ENCODE measurements at places on chromosomes 4 and X.
A peak's percentile ranks its signal among the peaks of the same experiment; 100 is the strongest.

DNA sequence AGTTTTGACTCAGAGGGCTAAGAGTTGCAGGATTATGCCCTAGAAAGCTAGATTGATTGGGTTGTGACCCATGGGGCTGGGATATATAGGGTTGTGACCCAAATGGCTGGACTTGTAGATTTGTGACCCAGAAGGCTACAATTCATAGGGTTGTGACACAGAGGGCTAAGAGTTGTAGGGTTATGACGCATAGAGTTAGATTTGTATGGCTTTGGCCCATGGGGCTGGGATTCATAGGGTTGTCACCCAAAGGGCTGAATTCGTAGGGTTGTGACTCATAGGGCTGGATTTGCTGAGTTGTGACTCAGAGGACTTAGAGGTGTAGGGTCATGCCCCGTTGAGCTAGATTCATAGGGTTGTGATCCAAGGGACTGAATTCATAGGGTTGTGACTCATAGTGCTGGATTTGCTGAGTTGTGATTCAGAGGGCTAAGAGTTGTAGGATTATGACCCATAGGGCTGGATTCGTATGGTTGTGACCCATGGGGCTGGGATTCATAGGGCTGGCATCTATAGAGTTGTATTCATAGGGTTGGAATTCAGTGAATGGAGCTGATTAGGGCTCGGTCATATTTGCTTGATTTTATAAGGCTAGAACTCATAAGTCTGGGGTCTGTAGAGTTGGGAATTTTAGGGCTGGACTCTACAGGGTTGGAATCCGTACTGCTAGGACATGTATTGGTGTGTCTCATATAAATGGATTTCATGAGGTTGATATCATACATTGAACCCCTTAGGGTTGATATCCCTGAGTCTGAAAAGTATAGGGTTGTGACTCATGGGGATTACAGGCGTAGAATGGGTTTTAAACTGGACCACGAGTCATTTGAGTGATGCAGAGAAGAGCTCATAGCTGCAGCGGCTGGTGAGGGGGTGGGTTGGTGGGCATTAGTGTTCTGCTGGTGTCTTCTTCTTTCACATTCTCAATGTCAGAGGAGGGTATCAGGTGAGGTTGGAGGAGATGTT is 125.7 kb downstream of the CRLF2 start:
- no peak for DNase-seq

DNA sequence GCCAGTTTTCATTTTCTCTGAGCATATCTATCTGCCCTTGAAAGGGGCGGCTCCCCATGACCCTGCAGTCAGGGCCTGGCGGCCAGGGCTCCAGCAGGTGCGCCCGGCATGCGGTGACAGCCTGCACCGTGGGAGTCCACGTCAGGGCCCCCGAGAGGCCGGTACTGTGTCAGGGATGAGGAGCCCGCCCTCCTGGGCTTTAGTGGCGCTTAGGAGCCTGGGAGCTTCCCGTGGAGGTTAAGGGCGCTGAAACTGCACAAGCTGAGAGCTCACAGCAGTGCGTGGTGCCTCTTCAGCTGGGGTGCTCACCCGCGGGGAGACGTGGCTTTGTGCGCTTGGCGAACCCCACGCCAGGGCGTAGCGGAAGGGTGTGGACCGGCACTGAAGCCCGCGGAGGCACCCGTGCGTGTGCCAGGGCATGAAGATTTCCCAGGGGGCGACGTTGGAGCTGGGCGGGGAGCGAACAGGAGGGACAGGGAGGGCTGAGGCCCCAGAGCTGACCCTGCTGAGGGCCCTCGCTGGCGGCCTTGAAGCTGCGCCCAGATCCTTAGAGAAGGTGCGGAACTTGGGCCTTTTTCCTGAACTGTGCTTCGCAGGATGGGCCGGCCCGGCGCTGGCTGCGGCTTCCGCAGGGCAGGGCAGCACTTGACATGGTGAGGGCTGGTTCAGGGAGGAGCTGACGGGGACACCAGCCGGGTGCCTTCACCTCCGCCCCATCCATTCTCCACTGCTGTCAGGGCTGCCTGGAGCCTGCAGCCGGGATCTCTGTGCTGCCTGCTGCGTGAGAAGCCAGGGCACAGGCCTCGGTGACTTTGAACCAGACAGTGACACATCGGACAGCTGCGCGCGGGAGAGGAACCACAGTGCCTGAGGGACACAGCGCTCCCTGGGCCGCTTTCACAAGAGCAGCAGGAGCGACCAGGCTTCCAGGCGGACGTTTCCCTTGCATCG is 32.9 kb downstream of the HTT-AS start:
- DNase-seq: peak; percentile 61

- DNase-seq: peak; percentile 59
These were observed 26.5 kb downstream of the HCCS start for GRCh38 chrX:11137543-11138139.

GRCh38 chrX:94977986-94978385 is 1304.0 kb downstream of the FAM133A start:
- no peak for DNase-seq

GRCh38 chr4:42453612-42454011 is 56.3 kb downstream of the SHISA3 start:
- no peak for DNase-seq

DNA sequence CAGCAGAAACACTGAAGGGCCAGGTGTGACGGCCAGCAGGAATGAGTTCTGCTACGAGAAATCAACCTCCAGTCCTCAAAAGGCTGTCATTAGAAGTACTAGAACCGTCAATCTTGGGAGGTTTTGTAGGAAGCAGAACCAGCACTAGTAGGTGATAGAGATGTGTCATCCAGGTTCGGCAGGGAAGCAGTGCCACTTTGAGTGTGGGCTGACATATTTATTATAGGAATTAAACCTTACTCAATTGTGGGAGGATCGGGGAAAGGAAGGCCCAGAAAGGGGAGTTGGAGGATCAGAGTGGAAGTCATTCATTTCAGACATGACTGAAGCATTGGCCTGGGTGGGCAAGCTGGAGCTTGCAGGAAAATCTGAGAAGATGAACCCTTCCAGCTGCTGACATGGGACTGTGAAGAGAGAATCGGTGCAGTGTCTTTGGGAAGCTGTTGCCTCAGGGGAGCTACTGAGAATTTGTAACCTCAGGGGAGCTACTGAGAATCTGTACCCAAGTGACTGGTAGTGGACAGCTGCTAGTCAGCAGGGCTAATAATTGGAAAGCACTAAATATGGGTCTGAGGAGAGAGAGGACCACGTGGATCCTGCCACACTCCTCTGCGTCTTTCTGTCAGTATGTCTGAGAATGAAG is 177.4 kb downstream of the SPRY1 start:
- no peak for DNase-seq

- DNase-seq: no peak
These were observed 253.7 kb downstream of the GRXCR1 start for GRCh38 chr4:43146198-43146597.

GRCh38 chr4:168654104-168654847 is 157.4 kb downstream of the PALLD start:
- DNase-seq: no peak

GRCh38 chr4:167883266-167883665 is 209.1 kb upstream of the ANXA10 start:
- no peak for DNase-seq

DNA sequence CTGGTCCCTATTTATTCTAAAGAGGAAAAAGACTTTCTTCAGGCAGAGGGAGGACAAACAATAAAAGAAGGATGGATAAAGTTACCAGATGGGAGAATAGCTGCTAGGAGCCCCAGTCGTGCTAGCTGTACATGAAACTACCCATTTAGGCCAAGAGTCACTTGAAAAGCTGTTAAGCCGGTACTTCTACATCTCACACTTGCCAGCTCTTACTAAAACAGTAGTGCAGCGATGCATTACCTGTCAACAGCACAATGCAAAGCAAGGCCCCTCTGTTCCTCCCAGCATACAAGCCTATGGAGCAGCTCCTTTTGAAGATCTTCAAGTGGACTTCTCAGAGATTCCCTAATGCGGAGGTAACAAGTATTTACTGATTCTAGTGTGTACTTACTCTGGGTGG is 1138.8 kb downstream of the ARAP2 start:
- no peak for DNase-seq

GRCh38 chr4:130008461-130008860 is 912.5 kb downstream of the C4orf33 start:
- DNase-seq: no peak

GRCh38 chr4:57865264-57865663 is 755.1 kb upstream of the IGFBP7 start:
- DNase-seq: no peak

GRCh38 chr4:144685911-144686310 is 40.0 kb downstream of the HHIP start:
- no peak for DNase-seq

- no peak for DNase-seq
These were observed 161.0 kb downstream of the SHOX start for GRCh38 chrX:791479-792034.

DNA sequence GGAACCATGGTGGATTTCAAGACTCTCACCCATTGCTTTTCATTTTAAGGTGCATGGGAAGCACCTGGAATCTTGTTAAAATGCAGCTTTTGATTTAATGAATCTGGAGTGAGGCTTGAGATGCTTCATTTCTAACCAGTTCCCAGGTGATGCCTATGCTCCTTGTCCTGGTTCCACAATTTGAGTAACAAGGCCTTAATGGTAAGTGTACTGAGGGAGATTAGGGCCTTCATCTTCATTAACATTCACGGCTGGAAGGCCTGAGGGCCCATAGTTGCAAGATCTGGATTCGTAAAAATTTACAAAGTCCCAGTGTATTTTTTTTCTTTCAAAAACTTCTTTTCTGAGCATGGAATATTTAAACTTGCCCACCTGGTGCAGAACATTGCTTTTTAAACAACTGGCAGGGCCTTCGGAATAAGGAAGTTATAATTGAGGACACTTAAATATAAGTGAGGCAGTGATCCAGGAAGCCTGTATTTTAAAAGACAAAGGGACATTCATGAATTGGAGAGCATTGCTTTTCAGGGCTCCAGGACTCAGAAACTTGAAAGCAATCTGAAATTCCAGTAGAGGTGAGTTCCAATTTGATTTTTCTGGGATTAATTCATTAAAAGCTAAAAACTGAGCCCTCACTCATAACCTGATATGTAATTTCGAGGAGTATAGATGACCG is 77.8 kb downstream of the NPNT start:
- no peak for DNase-seq

DNA sequence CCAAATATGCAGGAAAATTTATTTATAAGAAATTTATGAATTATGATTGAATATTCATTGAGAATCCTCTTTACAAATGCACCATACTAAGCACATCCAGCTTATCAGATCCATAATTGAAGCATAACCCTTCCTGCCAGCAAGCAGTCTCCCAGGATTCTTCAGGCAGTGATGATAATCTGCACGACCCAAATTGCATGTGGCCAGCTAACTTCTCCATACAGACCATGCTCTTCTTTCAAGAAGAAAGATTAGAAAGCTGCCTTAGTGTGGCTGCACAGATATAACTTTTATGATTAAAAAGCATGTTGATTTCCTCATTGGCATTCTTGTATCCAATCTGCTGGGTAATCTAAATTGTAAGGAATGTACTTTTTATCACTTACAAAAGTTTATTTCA is 3.3 kb upstream of the CBR4 start:
- peak; percentile 21 for DNase-seq

- DNase-seq: no peak
These were observed 299.1 kb downstream of the EVC2 start for GRCh38 chr4:5409237-5409636.

DNA sequence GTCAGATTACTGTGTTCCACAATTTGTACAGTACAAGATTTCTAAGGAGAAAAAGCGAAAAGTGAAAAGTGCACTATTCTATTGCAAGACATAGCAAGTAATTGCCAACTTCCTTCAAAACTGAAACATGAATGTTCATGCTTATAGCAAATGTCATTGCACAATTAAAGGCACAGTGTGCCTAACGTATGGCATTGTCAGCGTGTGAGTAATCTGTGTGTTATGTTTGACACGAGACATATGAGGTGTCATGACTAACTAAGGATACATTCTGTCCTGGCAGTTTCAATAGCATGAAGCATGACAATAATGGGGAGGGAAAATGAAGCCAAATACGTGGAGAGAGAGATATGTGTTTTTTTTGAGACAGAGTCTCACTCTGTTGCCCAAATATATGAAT is 33.6 kb upstream of the TBC1D9 start:
- no peak for DNase-seq

- DNase-seq: no peak
These were observed 38.7 kb downstream of the CCSER1 start for GRCh38 chr4:90165883-90166282.

GRCh38 chr4:56990109-56990905 is 11.6 kb downstream of the POLR2B start:
- DNase-seq: no peak

DNA sequence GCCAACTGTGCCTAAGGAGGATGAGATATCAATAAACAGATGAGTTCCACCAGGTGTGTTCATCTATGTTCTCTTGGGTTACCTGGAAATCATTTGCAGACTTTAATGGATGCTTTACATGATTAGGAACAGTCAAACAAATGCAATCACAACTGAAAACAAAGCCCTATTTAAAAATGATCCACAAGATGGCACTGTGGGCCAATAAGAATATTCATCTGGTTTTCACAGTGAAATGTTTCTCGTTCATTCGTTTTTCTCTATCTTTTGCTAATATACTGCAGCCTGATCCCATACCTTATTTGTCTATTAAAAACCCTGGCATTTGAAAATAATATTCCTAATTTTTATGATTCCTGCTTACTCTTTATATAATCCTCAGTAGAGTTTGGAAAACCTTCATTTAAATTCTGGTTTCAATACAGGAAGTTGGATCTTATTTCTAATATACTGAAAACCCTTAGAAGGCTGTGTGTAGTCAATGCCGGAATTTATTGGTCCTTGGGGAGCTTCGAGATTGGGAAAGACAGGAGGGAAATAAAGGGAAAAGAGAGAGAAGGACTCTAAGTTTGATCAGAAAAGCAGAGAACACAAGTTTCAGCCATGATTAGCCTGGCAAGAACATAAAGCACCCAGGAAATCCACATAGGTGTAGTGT is 63.8 kb upstream of the TAPT1 start:
- DNase-seq: peak; percentile 72

- no peak for DNase-seq
These were observed 152.6 kb downstream of the CRLF2 start for GRCh38 chrX:1059576-1060561.

- DNase-seq: no peak
These were observed 116.6 kb downstream of the SH3RF1 start for GRCh38 chr4:169154121-169154520.

DNA sequence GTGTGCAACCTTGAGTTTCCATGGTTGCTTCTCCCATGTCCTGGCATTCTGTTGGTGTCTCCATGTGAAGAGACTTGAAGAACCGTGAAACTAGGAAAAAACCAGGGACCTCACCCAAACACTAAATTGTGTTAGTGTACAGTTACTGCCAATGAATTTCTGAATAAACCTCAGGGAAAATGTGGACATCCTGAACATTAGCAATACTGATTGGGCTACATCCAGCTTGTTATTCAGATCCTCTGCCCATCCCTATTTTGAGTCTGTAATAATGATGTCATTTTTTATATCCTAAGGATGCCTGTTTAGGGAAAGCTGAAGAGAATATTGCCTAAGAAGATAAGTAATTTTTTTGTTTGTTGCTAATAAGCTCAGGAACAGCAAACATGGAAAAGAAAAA is 262.7 kb downstream of the TMA16 start:
- DNase-seq: no peak

Measured in hematopoietic multipotent progenitor cell treated with erythropoietin and hydrocortisone succinate and interleukin-3 and kit ligand, for 6 days (in vitro differentiated cells).